ENCODE measurements at places on chromosomes 1 and 21. TPM values are rescaled to one million over a fixed set of nuclear protein-coding genes. Genes with fewer than 3 reads are reported as not detected.
A peak's percentile ranks its signal among the peaks of the same experiment; 100 is the strongest.

GRCh38 chr1:78053498-78053897 lies 7.7 kb downstream of the GIPC2 start:
- DNase-seq: no peak

- no peak for DNase-seq
Observed at GRCh38 chr1:2379733-2380404, 11.5 kb downstream of the MORN1 start.

DNA sequence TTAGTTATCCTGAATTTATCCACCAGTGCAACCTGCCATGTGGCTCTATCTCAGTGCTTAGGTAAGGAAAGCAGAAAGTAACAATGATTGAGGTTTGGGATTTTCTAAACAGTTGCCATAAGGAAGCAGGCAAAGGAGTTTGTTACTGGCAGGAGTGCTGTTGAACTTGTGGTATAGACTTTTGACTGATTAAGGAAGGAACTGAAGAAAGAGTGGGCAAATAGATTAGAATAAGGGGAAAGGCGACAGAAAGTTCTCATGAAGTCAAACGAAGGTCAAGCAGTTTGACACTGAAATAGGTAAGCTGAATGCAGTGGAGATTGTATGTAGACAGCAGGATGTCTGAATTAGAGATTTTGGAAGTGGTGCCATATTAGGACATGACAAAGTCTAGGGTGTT lies 24.2 kb upstream of the CR2 start:
- DNase-seq: no peak

DNA sequence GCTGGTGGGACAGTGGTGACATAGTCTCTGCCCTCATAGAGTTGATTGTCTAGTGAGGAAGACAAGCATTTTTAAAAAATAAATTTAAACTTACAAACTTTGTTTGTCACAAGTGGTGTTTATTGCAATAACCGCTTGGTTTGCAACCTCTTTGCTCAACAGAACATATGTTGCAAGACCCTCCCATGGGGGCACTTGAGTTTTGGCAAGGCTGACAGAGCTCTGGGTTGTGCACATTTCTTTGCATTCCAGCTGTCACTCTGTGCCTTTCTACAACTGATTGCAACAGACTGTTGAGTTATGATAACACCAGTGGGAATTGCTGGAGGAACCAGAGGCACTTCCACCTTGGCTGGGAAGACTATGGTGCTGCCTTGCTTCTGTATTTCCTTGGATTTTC lies 58.4 kb downstream of the LAMC2 start:
- DNase-seq: no peak

The CHI3L2 gene
- 0.55 TPM for total RNA-seq

The PRR9 gene
- not detected for total RNA-seq

The NDUFS5 gene
- 760 TPM for total RNA-seq

GRCh38 chr21:37758982-37759381 lies 157.3 kb downstream of the KCNJ6 start:
- DNase-seq: peak; percentile 53

- DNase-seq: no peak
Observed at GRCh38 chr1:20878799-20879198, 91.7 kb upstream of the HP1BP3 start.

The CADM3 gene
- not detected for total RNA-seq

The TSPEAR gene
- total RNA-seq: 3.2 TPM

Data from PC-3 (cell line).